Cerebellar cortex (tissue), 1 donor: ENCODE measurements at places on chromosomes 2 and 18.

DNA sequence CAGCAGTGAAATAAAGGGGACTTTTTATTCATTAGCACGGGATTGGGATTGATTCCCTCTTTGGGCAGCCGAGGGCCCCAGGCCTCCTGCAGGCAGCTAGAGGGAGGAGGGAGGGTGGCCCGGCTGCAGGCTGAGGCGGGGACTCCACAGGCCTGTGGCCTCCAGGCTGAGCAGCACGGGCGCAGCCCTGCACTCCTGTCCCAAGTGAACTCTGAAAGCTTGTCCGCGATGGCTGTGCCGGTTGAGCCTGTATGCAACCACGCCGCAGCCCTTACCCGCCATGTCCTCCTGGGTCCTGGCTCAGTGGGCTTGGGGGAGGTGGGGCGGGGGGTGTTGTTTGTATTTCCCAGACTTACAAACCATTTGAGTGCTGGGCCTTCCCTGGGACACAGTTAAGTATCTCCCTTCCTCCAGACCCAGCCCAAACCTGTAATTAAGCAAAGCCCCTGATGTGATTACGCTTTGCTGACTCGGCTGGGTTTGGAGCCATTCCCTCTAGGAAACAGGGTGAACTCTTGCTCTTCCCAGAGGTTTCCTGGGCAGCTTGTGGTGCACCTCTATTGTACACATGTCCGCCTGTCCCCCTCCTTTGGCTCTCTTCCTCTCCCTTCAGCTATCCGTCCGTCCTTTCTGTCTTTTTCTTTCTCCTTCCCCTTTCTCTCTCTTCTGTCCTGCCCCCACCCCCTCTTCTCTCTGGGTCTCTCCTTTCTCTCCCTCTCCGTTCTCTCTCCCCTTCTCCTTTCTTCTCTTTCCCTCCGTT, 5.3 kb downstream of the GLI2 start:
- DNase-seq = no peak

DNA sequence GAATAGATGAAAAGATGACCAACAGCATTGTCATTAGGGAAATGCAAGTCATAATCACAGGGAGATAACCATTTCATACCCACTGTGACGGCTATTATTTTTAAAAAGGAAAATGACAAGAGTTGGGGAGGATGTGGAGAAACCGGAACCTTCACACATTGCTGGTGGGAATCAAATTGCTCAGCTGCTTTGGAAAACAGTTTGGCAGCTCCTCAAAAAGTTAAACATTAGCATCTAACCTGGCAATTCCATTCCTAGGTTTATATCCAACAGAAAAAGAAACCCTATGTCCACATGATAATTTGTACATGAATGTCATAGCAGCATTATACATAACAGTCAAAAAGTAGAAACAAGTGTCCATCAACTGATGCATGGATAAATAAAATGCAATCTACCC, 58.2 kb downstream of the KCNG3 start:
- DNase-seq = no peak

GRCh38 chr18:48319801-48320638, 89.2 kb downstream of the ZBTB7C start:
- DNase-seq = no peak

DNA sequence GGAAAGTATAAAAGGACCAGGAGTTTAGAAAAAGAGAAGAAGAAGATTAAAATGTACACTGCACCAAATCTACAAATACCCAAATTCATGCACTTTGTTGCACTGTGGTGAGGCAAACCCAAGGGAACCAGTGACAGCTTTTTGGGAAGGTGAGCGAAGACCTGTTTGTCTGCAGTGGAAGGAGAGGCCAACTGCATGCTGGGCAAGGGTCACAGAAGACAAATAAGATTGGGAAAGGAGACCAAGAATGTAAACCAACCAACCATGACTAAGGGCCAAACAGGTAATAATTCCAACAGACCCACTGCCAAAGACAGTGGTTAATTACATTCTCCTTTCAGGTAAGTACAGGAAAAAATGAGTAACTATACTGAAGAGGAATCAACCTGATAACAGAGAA, 202.8 kb downstream of the STK39 start:
- no peak for DNase-seq

- DNase-seq = no peak
Measured at GRCh38 chr18:57957210-57957609, 86.8 kb upstream of the NEDD4L start.

- DNase-seq = no peak
Measured at GRCh38 chr2:130851624-130852382, 15.1 kb downstream of the ARHGEF4 start.

DNA sequence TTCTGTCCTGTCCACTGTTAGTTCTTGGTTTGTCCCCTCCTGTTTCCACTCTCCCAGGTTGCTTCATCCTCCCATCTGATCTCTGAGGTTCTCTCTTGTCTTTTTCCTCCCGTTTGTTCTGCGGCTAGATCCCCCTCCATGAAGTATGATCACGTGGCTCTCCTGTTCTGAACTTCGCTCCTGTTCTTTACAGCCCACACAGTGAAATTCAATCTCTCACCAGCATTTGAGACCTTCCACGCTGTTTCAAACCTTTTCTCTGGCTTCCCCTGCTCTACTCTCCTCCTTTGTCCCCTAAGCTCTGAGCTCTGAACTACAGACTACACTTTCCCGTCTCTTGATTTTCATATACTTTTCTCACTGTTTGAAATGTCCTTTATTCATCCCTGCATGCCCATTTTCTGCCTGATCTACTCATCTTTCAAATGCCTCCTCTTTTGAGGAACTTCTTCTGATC, 83.5 kb downstream of the OSBPL6 start:
- DNase-seq = no peak

GRCh38 chr2:136134126-136134525, 16.2 kb upstream of the CXCR4 start:
- DNase-seq = no peak

- DNase-seq = no peak
Measured at GRCh38 chr2:37894047-37894446, 31.0 kb upstream of the RMDN2 start.
